ENCODE measurements at places on chromosomes 5 and 9. TPM values are rescaled to one million over a fixed set of nuclear protein-coding genes. Genes with fewer than 3 reads are reported as not detected.

PITX1 gene
- 3.4 TPM for polyA plus RNA-seq

CAMK4 gene
- polyA plus RNA-seq: 2.0 TPM

CDH6 gene
- 0.54 TPM for polyA plus RNA-seq

CARD9 gene
- polyA plus RNA-seq: 2.6 TPM

ARL14EPL gene
- not detected for polyA plus RNA-seq

ADAMTSL1 gene
- polyA plus RNA-seq: 1.6 TPM

MEIKIN gene
- polyA plus RNA-seq: not detected

GFRA3 gene
- 0.67 TPM for polyA plus RNA-seq

GIN1 gene
- 3.2 TPM for polyA plus RNA-seq

IFNB1 gene
- not detected for polyA plus RNA-seq

SPATA9 gene
- 1.0 TPM for polyA plus RNA-seq

BRINP1 gene
- polyA plus RNA-seq: not detected

LCN15 gene
- polyA plus RNA-seq: 4.9 TPM

SIMC1 gene
- polyA plus RNA-seq: 5.9 TPM

LOX gene
- polyA plus RNA-seq: 8.5 TPM

PCSK1 gene
- 1.1 TPM for polyA plus RNA-seq

CBY3 gene
- polyA plus RNA-seq: 0.07 TPM

TXNDC8 gene
- not detected for polyA plus RNA-seq

XRCC4 gene
- 9.1 TPM for polyA plus RNA-seq

CCDC183 gene
- polyA plus RNA-seq: 1.6 TPM

DIRAS2 gene
- polyA plus RNA-seq: 0.67 TPM

DMRT3 gene
- polyA plus RNA-seq: not detected

SLC46A2 gene
- polyA plus RNA-seq: not detected

SAXO1 gene
- polyA plus RNA-seq: not detected

PIP5K1B gene
- polyA plus RNA-seq: 28.8 TPM

FASTKD3 gene
- 19.1 TPM for polyA plus RNA-seq

CFAP157 gene
- polyA plus RNA-seq: not detected

IL9 gene
- not detected for polyA plus RNA-seq

FSTL4 gene
- not detected for polyA plus RNA-seq

SPATA6L gene
- polyA plus RNA-seq: 3.4 TPM

Data from small intestine (tissue), 16 donors.